ENCODE measurements at places on chromosomes 7 and 10.

DNA sequence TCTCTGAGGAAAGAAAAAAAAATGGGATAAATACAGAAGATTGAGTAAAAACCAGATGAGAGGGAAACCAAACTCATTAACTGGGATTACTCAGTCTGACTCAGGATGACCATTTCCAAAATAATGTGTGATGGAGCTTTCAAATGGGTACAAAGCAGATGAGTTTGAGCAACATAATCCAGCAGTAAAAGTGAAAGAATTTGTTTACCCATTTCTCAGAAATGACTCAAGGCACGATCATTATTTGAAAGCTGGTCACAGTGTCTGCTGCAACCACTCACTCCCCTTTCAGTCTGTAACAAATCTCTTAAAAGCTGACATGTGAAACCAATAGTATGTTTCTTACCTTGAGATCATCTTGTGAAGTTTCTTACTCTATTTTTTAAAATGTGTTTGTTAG lies 104.7 kb upstream of the KLF14 start:
- DNase-seq, result no peak

DNA sequence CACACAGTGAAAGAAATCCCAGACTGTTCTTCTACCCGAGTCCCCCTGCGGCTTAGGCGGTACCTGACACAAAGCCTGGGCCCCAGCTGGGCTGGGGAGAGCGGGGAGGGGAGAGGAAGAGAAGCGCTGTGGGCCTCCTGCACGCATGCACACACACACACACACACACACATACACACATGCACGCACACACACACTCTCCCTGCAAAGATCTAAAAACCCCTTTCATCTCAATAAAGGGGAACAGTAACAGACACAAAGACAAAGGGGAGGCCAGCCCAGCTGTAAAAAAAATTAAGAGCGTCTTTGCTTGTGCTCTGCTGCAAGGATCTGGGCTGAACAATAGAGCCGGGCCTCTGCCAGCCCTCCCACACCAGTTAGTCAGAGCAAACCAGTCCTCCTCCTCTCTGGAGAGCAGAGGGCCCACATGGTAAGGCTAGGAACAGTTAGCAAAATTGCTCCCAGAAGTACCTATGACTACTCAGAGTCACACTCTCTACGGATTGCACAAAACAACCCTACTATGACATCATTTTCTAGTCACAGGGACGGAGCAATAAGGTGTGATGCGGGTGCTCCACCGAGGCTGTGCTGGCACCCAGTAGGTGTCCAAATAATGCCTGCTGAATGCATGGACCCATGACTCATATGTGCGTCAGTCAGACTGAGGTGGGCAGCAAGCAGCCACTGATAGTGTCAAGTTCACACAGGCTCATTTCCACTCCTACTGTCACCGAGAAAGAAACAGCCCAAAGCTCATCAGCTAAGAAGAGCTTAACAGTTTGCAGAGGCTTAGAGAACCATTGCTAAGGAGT lies 9.2 kb downstream of the ITPRIP start:
- DNase-seq, result peak; percentile 77

- no peak for DNase-seq
Measured at GRCh38 chr7:77450613-77451012, 34.5 kb upstream of the GSAP start.

DNA sequence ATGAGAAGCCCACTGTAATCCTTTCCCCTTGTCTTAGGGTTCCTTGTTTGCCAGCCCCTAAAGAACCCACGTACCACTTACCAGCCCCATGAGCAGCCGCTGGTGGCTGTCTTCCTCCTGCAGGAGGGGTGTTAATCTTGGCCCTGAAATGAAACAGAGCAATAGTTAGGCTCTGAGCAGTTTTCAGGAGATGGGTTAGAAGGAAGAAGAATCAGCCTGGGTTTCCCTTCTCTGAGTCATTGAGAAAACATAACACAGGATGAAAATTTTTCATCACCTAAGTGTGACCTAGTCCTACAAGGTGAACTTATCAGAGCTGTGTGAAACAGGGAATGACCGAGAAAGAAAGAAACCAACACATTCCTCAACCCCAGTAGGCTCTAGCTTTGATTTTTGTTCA lies 90.0 kb downstream of the GSAP start:
- no peak for DNase-seq

GRCh38 chr10:11612021-11613001 lies 861 bp upstream of the USP6NL start:
- DNase-seq, result no peak

DNA sequence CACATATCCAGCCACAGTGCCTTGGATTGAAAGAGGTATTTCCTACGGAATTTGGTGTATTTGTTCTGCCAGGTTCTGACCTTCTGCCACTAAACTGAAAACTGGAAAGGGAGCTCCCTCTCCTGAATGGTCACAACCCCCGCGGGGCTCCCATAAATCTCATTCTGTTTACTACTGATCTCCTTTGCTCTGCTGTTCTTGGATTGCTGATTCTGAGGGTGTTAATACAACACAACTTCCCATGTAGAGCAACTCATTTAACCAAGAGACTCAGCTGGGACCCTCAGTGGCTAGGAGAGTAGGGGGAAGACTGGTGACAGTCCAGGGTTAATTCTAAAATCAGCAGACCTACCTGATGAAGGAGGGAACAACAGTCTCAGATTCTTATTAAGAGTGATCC lies 662.9 kb downstream of the INHBA start:
- no peak for DNase-seq

GRCh38 chr7:142887282-142888015 lies 1.9 kb upstream of the TRPV6 start:
- DNase-seq, result no peak

- DNase-seq, result no peak
Measured at GRCh38 chr7:155509725-155510551, 36.4 kb downstream of the CNPY1 start.

DNA sequence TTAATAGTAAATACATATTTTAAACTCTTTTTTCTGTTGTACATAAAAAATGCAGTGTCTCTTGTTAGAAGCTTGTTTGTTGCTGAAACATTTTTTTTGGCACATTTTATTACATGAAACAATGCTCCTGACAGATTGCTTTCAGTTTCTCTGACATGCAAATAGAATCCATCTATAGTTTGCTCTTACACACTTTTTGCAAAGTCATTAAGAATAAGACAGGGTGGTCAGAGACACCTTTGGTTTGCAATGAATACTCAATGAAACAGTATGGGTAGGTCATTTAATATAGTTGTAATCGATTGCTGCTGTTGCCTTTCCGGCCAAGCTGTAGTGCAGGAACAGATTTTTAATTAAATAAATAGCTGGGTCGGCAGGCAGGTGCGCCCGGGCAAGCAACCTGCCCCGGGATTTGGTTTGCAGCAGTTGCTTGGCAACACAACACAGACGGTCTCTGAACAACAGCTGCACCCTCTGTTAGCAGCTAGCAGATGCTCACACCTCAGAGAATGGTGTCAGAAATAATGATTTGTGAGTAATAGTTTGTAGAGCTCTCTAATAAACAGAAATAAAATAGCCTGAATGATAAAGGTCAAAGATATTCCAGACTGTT lies 115.7 kb upstream of the CACNA2D1 start:
- DNase-seq, result no peak

DNA sequence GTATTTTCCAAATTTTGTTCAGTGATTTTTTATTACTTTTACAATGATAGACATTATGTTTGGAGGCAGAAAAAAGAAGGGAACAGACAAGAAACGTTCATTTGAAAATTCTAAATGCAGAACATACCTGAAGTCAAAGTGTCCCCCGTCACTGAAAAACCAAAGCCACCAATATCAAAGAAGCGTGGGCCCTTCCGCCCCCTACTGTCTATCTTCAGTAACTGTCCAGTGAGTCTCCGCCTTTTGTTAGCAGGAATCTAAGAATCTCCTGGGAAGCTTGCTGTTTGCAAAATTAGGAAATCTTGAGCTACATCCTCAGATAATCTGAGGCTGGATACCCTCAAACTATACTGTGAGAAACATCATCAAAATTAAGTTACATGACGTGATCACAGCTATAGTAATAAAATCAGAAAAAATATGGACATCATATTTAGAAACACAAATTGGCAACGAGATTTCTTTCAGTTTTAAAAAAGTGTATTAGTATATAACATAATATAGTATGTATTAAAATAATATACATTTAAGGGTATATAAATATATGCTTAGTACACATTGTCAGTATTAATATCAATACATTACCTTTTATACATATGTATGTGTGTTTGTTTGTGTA lies 169.3 kb upstream of the AKR1E2 start:
- peak; percentile 65 for DNase-seq

GRCh38 chr10:405648-406047 lies 270.4 kb downstream of the ZMYND11 start:
- no peak for DNase-seq

GRCh38 chr7:151875942-151876898 lies 695 bp downstream of the PRKAG2 start:
- DNase-seq, result peak; percentile 67

GRCh38 chr7:155938129-155938528 lies 125.9 kb upstream of the SHH start:
- DNase-seq, result no peak

DNA sequence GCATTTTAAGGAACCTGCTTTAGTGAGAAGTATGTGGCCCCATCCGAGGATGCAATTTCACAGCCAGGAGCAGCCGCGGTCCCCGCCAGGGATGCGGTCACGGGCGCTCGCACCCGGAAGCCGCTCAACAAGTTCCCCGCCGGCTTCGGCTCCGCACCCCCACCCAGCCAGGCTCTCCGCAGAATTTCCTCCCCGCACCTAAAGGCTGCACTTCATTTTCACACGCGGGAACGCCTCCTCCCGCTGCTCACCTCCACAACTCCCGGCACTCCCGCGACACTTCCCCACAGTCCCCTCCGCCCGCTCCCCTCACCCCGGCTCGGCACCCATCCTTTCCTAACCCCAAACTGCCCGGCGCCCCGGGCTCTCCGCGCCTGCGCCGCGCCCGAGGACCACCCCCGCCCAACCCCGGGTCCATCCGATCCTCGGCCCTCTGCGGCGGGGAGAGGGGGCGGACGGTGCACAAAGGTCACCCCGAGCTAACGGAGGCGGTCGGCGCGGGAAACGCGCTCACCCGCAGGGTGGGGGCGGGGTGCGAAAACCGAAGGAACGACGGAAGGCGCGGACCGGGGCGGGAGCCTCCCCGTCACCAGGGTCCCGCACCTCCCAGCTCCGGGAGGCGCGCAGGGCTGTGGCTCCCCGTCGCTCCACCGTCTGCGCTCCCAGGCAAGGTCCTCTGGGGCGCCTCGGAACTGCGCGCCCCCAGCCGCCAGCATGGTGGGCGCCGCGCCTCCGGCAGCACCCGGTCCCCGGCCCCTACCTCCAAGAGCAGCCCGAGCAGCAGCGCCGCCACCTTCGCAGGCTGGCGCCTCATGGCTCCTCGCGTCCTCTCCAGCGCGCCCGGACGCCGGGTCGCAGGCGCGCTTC lies 558 bp downstream of the VOPP1 start:
- DNase-seq, result peak; percentile 69

- DNase-seq, result no peak
Measured at GRCh38 chr10:57689596-57690297, 577.9 kb downstream of the IPMK start.

GRCh38 chr10:49744924-49745605 lies 17.1 kb downstream of the OGDHL start:
- DNase-seq, result no peak

GRCh38 chr7:124796771-124797170 lies 31.2 kb upstream of the GPR37 start:
- DNase-seq, result no peak

- DNase-seq, result no peak
Measured at GRCh38 chr7:96299496-96299895, 22.4 kb downstream of the SLC25A13 start.

- DNase-seq, result no peak
Measured at GRCh38 chr10:132016514-132016913, 34.8 kb upstream of the BNIP3 start.

GRCh38 chr10:131871673-131872005 lies 29.2 kb upstream of the PPP2R2D start:
- DNase-seq, result no peak

DNA sequence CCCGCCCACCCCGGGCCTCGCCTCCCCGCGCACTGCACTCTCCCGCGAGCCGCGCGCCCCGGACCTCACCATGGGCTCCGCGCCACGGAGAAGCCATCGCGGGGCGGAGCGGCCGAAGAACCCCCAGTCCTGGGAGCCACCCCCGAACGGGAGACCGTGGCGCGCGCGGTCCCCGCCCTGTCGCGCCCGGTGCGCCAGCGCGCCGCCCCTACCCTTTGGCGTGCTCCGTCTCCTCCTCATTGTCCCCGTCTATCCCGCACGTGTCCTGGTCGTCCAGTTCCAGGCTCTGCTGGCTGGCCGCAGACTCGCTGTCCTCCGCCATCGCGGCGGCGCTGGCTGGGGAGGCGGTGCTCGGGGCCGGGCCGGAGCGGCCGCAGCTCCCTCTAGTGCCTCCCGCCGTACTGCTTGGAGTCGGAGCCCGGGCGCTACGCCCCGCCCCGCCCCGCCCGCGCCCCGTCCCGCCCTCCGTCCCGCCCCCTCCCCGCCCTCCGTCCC lies at the start of gene NMT2:
Gene NMT2 (minus strand): TSS at position 403 of the 495 bp plus-strand sequence. CDS start 81 bp downstream, at position 322.
- DNase-seq, result no peak

GRCh38 chr10:110360857-110361474 lies 56.2 kb upstream of the SMNDC1 start:
- DNase-seq, result no peak

- DNase-seq, result peak; percentile 65
Measured at GRCh38 chr7:150962553-150963399, 15.3 kb downstream of the KCNH2 start.

DNA sequence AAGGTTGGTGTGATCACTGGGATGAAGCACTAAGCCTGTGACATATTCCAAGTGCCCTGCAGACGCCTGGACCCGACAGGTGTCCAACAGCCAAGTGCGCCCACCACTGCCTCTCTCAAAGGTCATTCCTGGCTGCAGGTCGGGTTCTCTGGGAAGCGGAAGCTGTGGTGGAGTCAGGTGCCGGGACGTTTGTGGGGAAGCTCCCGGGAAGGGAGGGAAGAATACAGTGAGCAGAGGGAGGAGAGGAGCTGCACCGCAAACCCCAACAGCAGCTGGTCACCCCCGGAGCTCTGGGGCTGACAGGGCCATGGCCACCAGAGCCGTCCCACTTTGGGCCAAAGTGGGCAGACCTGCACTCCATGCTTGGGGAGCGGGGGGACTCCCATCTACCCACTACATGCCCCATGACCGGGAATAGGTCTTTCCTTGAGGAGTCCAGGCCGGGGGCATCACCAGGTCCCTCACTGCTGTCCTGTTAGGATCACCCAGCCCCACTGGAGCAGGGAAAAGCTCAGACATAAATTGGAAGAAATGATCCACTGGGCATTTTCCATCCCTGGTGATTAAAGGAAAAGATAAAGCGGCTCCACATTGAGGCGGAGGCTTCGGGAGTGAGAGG lies 84.5 kb upstream of the PPP2R2D start:
- no peak for DNase-seq

- DNase-seq, result no peak
Measured at GRCh38 chr10:121696854-121697253, 98.6 kb upstream of the FGFR2 start.

- no peak for DNase-seq
Measured at GRCh38 chr7:128923411-128923800, 12.9 kb upstream of the KCP start.

GRCh38 chr10:102300278-102300843 lies 55.0 kb downstream of the GBF1 start:
- DNase-seq, result no peak

DNA sequence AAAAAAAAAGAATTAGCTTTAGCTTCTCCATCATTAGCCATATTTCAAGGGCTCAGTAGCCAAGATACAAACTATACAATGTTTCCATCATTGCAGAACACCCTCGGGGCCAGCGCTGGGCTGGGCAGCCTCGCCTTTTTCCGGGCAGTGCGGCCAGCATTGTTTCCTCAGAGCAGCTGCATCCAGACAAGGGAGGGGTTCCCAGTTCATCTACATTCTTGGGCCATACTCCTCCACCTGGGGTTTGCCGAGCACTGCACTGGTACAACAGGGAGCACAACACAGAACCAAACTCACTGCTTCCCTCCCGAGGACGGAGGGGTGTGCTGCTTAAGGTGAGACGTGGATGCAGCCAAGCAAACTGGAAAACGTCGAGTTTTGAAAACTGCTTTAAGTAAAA lies 2.4 kb upstream of the PKD1L1 start:
- DNase-seq, result no peak

Data from CD4-positive, alpha-beta T cell treated with Interleukin-21 for 1 hour (primary cell).